ENCODE measurements at places on chromosomes 5 and 9. TPM values are rescaled to one million over a fixed set of nuclear protein-coding genes. Genes with fewer than 3 reads are reported as not detected.

MYMK gene
- total RNA-seq, result not detected

- no peak overlapping the region for H3K27ac ChIP-seq
- no peak overlapping the region for H3K4me3 ChIP-seq
- H3K4me1 ChIP-seq, result peaks cover 10% of the 10 kb centered on the region
Observed at GRCh38 chr9:114077162-114077837, 800 bp downstream of the AMBP start.

OTP gene
- not detected for total RNA-seq

- no peak overlapping the region for H3K4me3 ChIP-seq
- H3K4me1 ChIP-seq, result no peaks in the 10 kb centered on the region
- H3K36me3 ChIP-seq, result no peaks in the 10 kb centered on the region
Observed at GRCh38 chr5:32538031-32538547, 47.3 kb upstream of the SUB1 start.

TIMD4 gene
- 2.4 TPM for total RNA-seq

DNAI1 gene
- total RNA-seq, result not detected

- no peaks in the 10 kb centered on the region for H3K4me1 ChIP-seq
- no peak overlapping the region for H3K27ac ChIP-seq
- no peaks in the 10 kb centered on the region for H3K36me3 ChIP-seq
- DNase-seq, result peak; percentile 68
- no peak overlapping the region for H3K4me3 ChIP-seq
- H3K27me3 ChIP-seq, result no peaks in the 10 kb centered on the region
Observed at GRCh38 chr5:11719888-11720481, 184.3 kb downstream of the CTNND2 start.

SV2C gene
- not detected for total RNA-seq

CAST gene
- total RNA-seq, result 273 TPM

- H3K4me3 ChIP-seq, result no peak overlapping the region
- no peaks in the 10 kb centered on the region for H3K36me3 ChIP-seq
- no peaks in the 10 kb centered on the region for H3K4me1 ChIP-seq
- H3K27me3 ChIP-seq, result no peaks in the 10 kb centered on the region
- no peak for DNase-seq
- H3K27ac ChIP-seq, result no peak overlapping the region
Observed at GRCh38 chr5:74888117-74888516, 21.9 kb upstream of the FAM169A start.

GPR151 gene
- not detected for total RNA-seq

IL3 gene
- not detected for total RNA-seq

LHFPL2 gene
- total RNA-seq, result 22.8 TPM

DNA sequence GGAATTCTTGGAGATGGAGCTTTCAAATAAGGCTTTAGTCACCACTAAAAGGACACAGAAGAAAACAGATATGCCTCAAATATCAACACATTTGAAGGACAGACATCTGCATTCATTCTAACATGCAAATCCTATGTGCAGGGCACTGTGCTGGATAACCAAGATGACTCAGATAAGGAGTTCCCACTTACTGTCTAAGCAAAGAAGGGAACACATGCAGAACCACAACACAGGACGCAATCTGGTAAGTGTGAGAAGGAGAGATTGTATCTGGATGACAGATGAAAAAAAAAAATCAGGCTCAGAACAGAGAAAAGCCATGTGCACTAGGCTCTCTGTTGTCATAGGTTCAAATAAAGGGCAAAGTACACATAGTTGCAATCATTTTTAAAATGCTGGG lies 42.5 kb downstream of the ELAVL2 start:
- no peaks in the 10 kb centered on the region for H3K27me3 ChIP-seq
- DNase-seq, result no peak
- no peaks in the 10 kb centered on the region for H3K4me1 ChIP-seq
- H3K36me3 ChIP-seq, result no peaks in the 10 kb centered on the region
- H3K4me3 ChIP-seq, result no peak overlapping the region

DNA sequence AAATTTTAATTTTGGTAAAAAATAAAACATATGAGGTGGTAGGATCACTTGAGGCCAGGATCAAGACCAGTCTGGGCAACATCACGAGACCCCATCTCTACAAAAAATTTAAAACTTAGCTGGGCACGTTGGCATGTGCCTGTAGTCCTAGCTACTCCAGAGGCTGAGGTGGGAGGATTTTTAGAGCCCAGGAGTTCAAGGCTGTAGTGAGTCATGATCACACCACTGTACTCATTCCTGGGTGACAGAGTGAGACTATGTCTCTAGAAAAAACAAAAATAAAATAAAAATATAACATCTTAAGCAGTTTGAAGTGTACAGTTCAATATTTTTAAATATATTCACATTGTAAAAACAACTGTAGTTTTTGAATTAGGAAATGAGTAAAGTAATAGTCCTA lies 108.3 kb downstream of the SMIM15 start:
- no peak for DNase-seq
- no peak overlapping the region for H3K27ac ChIP-seq
- no peak overlapping the region for H3K4me3 ChIP-seq
- no peaks in the 10 kb centered on the region for H3K36me3 ChIP-seq

GAS1 gene
- 17.1 TPM for total RNA-seq

NR4A3 gene
- 1.7 TPM for total RNA-seq

DNA sequence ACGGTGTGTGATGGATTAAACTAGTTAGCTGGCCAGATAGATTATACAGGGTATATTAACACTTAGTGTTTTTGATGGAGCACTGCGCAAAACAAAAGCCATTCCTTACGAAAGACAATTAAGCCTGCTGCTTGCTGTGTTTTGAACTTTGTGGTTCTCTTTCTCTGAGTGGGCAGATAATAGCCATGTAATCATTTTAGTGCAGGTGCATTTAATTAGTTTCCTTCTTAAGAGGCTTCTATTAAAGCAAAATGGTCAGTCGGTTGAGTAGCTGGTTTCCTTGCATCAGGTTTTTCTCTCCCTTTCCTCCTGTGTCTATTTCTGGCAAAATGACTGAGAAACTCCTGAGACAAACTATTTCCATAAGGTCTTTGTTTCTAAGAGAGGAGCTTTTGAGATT lies 512.5 kb downstream of the DMAC1 start:
- no peak for DNase-seq
- H3K4me3 ChIP-seq, result no peak overlapping the region
- H3K27me3 ChIP-seq, result no peaks in the 10 kb centered on the region
- H3K4me1 ChIP-seq, result no peaks in the 10 kb centered on the region

DNA sequence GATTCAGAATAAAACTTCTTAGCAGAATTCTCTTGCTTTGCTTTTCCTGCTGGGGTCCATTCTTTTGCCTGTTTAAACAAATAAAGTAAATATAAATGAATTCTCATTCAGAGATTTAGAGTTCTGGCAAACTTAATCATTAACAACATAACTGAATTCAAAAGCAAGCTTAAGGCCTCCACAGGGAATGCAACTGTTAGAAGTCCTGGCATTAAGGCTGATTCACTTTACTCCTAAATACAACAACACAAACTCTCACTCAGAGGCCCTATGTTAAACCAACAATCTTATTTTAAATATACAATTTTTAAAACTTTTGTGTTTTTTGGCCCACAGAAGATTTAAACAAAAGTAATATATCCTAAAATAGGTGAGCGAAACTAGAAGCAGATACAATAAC lies 178.3 kb downstream of the AP3B1 start:
- H3K4me1 ChIP-seq, result no peaks in the 10 kb centered on the region
- H3K4me3 ChIP-seq, result no peak overlapping the region
- no peak for DNase-seq
- H3K27ac ChIP-seq, result no peak overlapping the region
- H3K27me3 ChIP-seq, result no peaks in the 10 kb centered on the region
- peaks cover 8% of the 10 kb centered on the region for H3K36me3 ChIP-seq

DNA sequence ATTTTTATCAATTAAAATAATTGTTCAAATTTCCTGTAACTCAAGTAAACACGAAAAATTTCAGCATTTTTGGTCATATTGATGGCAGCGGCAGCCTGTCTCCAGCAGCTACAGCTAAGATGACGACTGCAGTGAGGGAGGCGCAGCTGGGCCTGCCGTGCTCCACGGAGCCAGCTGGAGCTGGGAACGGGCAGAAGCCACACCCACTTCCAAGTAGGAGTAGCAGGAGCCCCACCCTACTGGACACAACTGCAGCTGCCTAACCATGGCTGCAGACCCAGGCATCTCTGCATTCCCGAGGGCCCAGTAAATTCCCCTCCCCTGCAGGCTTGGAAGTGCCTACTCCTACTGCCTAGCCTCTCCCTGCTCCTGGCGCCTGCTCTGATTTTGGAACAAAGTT lies 2031.7 kb downstream of the EFNA5 start:
- no peak overlapping the region for H3K4me3 ChIP-seq
- H3K36me3 ChIP-seq, result no peaks in the 10 kb centered on the region
- H3K4me1 ChIP-seq, result no peaks in the 10 kb centered on the region
- H3K27me3 ChIP-seq, result no peaks in the 10 kb centered on the region
- no peak overlapping the region for H3K27ac ChIP-seq

DNA sequence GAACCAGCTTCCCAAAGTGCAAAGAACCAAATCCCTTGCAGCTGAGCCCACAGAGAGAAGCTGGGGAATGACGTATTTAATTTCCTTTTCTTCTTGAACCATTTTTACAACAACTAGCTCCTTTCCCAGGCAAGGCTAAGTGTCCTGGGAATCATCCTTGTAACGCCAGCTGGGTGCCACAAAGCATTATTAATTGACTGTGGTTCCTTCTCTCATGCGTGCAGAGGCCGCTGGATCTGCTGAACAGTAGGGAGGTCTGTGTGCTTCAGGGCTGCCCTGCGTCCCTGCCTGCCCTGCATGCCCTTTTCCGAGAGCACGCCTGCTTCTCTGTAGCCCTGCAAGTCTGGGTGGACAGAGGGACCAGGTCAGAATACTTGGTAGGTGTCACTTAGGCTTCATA lies 124.1 kb upstream of the OTULINL start:
- no peaks in the 10 kb centered on the region for H3K27me3 ChIP-seq
- no peak for DNase-seq
- H3K4me3 ChIP-seq, result no peak overlapping the region
- peaks cover 17% of the 10 kb centered on the region for H3K36me3 ChIP-seq
- peaks cover 4% of the 10 kb centered on the region for H3K4me1 ChIP-seq

GRCh38 chr5:145938776-145939539 lies 2.6 kb downstream of the SH3RF2 start:
- no peak for DNase-seq
- no peak overlapping the region for H3K4me3 ChIP-seq

GM2A gene
- total RNA-seq, result 17.0 TPM

GRCh38 chr5:135214897-135215616 lies 181.0 kb upstream of the PITX1 start:
- no peak overlapping the region for H3K27ac ChIP-seq
- no peak overlapping the region for H3K4me3 ChIP-seq
- H3K27me3 ChIP-seq, result no peaks in the 10 kb centered on the region
- no peaks in the 10 kb centered on the region for H3K4me1 ChIP-seq

ECSCR gene
- total RNA-seq, result 34.9 TPM

CENPH gene
- 3.4 TPM for total RNA-seq

ITGA2 gene
- 2.0 TPM for total RNA-seq

TARS1 gene
- total RNA-seq, result 82.8 TPM

IFNA2 gene
- not detected for total RNA-seq

GRCh38 chr9:72601615-72602014 lies 80.2 kb downstream of the TMC1 start:
- peaks cover 6% of the 10 kb centered on the region for H3K4me1 ChIP-seq
- no peak for DNase-seq
- no peak overlapping the region for H3K27ac ChIP-seq
- no peak overlapping the region for H3K4me3 ChIP-seq

Measured in thyroid gland (tissue), 4 donors.